Brain pericyte (primary cell): ENCODE measurements at places on chromosomes 2 and 18.

- DNase-seq = no peak
Observed at GRCh38 chr2:45265336-45265735, 256.1 kb upstream of the SIX2 start.

DNA sequence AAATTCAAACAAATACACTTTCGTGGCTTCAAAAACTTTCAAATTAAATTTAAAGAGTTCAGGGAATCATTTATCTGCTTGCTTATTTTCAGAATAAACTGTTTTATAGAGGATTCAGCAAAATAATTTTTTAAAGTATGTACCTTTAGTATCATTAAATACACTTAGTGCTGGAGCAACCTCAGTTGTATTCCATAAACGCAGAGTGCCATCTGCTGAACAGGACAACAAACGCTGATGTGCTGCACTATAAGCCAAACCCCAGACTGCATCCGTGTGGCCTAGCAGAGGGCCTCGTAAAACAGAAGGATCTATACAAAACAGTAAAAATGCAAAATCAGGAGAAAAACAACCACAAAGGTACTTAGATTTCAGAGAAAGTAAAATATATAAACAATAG is 108.6 kb downstream of the STRN start:
- no peak for DNase-seq

DNA sequence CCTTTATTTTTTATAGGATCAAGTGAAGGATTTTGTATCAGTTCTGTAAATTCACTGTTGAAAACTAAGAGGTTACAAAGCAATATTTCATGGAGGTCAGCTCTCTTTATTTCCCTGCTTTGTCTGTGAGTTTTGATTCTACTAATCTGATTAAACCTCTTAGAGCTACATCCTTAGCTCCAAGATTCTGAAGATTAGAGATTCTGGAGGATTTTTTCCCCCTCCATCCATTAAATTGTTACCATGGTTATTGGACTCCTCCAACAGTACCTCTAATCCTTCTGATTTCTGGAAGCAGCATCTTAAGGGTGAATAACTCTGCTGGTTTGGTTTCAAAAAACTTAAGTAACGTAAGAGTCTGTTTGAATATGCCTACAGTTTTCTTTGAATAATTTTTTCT is 110.0 kb downstream of the TANC1 start:
- no peak for DNase-seq

DNA sequence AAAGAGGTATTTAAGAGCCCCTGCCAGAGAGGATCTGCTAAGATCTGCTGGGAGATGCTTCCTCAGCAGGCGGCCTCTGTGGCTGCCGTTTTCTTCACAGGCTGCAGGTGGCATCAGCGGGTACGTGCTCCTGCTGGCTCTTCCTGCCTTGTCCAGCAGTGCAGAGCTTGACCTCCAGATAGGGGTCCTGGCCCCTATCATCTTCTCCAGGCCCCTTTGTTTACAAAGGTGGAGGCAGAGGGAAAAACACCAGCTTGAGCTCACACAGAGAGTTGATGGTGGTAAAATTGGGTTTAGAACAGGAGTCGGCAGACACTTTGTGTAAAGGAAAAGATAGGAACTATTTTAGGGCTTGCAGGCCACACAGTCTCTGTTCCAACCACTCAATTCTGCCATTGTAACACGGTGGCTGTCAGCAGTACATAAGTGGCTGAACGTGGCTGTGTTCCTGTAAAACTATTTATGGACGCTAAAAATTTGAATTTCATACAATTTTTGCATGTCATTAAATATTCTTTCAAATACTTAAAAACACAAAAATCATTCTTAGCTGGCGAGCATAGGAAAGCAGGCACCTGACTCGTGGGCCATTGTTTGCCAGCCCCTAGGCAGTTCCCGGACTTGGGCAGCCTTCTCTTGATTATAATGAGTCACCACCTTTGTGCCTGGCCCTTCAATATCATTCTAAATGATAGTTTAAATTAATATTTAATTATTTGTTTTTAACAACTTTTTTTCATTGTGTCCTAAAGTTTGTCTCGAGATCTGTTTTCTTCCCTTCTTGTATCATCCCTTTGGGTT is 98.2 kb upstream of the B3GNT7 start:
- DNase-seq = peak; percentile 47

DNA sequence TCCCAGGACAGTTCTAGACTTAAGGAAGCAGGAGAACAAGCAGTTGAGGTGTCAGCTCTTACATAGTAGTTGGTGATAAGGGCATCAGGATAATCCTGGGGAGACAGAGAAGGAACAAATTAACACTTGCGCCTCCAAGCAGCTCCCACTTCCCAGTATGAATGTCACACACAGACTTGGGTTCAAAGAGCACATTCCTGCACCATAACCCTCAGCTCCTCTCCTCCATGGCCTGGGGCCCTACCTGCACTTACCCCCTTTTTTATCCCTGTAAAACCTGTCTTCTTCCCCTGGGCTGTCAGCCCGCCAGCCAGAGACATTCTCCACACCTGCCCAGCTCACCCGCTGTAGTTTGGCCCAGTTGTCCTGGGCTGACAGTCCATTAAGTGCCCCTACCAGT is 3.9 kb upstream of the UCN start:
- no peak for DNase-seq
